ENCODE measurements at places on chromosomes 5 and 9.

DNA sequence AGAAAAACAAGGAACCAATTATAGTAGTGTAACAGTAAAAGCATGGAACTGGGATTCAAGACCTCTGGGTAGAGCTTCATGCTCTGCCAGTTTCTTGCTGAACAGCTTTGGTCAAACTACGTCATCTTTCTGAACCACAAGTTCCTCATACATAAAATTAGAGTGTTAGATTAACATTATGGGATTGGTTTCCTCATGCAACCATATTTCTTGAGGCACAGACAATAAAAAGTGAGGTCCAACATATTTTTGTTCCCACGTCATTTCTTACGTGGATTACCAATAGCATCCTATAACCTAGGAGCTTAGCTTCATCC is 354.8 kb downstream of the TMEM232 start:
- no peak for DNase-seq

DNA sequence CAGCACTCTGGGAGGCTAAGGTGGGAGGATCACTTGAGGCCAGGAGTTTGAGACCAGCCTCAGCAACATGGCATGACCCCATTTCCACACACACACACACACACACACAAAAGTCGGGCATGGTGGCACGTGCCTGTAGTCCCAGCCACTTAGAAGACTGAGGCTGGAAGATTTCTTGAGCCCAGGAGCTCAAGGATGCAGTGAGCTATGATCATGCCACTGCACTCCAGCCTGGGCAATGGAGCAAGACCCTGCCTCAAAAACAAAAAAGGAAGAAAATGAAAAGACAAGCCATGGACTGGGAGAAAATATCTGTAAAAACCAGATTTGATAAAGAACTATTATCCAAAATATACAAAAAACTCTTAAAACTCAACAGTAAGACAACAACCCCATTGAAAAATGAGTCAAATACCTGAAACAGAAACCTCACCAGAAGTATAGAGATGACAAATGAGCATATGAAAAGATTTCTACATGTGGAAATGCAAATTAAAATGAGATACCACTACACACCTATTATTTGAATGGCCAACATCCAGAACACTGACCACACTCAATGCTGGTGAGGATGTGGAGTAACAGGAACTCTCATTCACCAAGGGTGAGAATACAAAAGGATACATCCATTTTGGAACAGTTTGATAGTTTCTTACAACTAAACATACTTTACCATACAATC is 24.7 kb downstream of the DNAJA1 start:
- no peak for DNase-seq

- no peak for DNase-seq
These were observed 138.0 kb upstream of the KCNN2 start for GRCh38 chr5:114223866-114224265.

DNA sequence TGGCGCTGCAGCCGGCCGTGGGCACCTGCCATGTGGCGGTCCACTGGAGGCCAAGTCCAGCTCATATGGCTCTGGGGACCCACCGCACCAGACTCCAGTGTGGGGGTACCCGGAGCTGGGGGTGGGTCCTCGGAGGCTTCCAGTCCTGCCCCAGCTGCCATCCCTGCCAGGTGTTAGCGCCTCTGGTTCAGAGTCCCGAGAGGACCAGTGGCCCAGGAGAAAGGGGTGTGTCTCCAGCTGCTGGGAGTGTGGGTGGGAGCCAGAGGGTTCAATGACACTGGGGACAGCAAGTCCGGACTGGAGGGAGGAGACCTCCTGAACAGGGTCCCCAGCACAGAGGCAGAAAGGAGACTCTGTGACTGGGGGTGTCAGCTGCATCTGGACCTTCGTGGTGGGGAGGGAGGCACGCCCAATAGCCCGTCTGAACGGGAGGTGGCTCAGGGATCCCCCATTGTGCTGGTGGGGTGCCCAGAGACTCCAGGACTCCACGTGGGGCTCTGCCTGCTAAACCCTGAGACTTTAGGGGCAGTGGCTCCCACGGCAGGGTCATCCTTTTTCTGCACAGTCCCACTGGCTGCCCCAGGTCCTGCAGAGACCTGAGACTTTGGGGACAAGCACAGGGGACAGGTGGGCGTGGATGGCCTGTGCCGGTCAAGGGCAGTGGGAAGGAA is 2.4 kb upstream of the AHRR start:
- no peak for DNase-seq

DNA sequence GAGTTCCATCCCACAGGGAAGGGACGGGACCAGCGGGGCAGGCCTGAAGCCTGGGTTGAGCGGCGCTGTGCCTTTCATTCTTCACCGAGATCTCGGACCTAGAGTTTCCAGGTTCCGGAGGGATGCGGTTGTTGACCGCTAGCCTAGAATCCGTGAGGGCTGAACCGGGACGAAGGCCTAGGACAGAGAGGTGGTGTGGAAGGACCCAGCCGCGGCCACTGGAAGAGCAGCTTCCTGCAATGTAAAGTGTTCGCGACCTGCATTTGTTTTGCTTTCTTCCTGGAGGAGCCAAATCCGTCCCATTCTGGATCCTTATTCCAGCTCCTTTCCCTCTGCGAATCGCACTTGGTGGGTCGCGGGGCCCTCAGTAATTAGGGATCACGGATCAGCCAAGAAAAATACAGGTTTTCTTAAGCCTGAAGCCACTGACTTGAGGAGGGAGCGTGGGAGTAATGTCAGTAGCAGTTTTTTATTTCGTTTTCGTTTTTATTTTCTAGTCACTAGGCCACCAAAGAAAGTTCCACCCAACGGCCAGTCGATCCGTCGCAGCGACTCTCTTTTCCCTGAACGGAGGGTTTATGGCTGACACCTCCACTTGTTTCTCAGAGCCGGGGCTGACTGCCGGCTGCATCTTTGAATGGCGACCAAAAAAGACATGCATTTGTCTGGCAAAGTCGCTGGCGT is 48.6 kb downstream of the ANXA2R start:
- DNase-seq, result no peak
